DMS79 treated with DMSO at 0.1 percent for 48 hours (cell line): ENCODE measurements at places on chromosomes 5 and 9.

- DNase-seq, result no peak
These were observed 43.6 kb upstream of the TNFSF15 start for GRCh38 chr9:114849450-114849849.

GRCh38 chr5:54344653-54345052 lies 34.3 kb upstream of the ARL15 start:
- DNase-seq, result no peak

DNA sequence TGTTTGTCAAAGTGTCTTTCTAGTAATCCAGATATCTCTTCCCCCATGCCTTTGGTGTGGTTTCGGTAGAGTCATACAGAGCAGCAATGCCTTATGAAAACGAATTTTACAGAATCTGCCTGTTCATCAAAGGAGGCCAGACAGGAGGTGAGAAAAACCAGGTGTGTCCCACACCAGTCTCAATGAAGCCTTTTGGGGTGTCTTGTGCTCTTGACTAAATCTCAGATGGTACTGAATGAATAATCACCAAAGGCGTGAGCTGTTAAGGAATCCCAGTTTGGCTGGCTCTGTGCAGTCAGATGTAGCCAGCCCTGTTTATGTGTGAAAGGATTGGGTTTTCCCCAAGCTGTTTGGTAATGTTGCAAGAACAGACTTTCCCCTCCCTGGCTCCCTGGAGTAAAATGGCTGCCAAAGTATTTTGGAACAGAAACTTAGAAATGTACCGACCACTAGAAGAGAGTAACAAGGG lies 70.8 kb upstream of the CDKN2B start:
- no peak for DNase-seq

- DNase-seq, result no peak
These were observed 47.5 kb downstream of the FEM1C start for GRCh38 chr5:115496936-115497576.

DNA sequence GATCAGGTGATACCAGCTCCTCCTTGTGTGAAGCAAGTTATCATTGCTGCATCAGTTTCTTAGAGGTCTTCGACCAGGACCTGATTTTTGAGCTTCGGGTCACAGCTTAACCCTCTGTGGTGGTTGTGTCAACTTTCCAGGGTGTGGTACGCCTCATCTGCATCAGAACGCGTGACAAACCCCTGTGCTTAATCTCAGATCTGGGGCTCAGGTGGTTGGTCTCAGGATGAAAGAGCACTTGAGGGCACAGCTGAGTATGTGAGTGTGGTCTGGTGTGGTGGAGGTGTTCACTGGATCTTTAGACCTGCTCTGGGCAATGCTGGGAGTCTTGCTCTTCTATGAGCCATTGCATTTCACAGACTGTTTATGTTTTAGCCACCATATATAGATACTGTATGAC lies 64.1 kb downstream of the OSTF1 start:
- DNase-seq, result no peak

DNA sequence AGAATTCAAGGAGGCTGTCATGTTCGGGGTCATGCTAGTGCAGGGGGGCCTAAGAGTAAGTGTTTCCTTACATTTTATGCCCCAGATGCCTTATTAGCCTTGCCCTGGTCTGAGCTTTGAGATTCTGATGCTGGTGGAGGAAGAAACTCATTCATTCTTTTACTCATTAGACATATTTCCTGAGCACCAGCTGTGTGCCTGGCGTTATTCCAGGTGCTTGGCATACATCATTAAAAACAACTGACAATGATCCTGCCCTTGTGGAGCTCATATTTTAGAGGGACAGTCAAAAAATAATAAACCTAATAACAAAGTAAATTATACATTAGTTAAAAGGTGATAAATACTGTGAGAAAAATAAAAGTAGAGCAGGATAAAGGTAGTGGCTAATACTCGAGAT lies 138.9 kb upstream of the SGCD start:
- DNase-seq, result no peak

DNA sequence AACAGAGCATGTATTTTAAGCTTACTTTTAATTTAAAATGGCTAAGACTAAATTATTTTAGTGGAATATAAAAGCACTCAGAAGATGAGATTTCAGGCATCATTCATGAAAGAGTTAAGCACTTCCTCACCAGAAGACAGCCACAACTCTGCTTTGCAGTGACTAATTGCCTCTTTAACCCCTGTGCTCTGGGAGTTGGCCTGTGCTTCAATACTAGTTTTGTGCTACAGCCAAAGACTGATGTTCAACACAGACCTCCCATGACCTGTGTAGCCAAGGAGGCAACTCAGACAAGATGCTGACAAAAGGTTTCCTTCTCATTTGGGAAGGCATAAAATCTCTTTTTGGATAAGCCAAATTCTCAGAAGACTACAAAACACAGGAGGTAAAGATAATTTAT lies 353.5 kb downstream of the FBXL17 start:
- DNase-seq, result no peak

DNA sequence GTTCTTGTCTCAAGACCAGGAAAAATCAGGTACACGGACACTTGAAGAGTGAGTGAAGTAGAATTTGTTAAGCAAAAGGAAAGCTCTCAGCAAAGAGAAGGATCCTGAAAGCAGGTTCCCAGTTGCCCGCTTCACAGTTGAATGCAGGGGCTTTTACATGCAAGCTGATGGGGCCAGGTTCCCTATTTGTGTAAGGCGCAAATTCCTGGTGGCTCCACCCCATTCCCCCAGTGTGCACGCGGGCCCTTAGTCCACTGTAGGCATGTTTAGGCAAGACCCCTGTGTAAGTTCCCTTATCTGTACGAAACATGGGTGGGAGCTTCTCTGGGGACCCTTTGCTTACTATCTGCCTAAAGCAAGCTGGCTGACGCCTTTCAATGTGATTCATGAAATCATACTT lies 2.7 kb upstream of the AGTPBP1 start:
- no peak for DNase-seq

- peak; percentile 2 for DNase-seq
These were observed 4.1 kb downstream of the GALNT10 start for GRCh38 chr5:154194345-154195329.

- DNase-seq, result no peak
These were observed 68.7 kb downstream of the PLPPR1 start for GRCh38 chr9:101097210-101097609.

DNA sequence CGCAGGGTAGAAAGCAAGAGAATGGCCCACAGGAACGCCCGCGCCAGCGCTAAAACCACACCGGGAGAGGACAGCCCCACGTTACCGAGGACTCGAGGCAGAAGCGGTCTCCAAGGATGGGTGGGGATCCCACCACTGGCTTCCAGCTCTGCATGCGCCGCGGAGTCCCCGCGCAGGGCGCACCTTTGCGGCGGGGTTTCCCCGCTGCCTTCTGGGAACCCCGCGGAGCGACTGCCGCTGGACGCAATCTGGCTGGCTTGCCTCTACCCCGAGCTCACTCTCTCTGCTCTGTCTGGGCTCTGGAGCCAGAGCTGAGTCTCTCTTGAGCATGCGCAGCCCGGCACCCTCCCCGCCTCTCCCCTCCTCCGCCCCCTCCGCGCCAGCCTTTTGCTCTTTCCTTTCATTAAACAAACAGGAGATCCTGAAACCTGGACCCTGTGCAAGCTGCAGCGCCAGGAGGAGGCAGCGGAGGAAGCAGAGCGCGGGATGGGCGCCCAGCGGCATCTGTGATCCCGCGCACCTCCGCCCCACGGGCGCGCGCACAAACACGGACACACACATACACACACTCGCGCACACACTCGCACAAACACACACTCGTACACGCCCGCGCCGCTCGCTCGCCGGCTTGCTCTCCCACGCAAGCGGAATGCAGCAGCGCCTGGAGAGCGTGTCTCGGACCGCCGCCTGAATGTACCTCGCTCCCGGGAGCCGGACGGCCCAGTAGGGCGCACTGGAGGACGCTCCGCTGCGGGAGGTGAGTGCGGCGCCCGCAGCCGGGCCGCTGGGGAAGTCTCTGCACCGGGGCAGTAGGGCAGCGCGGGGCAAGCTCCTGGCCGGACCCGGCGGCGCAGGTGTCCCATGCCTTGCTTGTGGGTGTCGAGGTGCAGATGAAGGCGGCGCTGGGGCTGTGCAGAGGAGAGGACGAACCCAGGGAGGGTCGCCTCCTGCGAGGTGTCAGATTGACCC lies at the start of gene PLPPR1:
Gene PLPPR1 (plus strand): TSS at position 382 of the 969 bp plus-strand sequence.
- DNase-seq, result peak; percentile 10

- DNase-seq, result no peak
These were observed 14.0 kb downstream of the FBXW2 start for GRCh38 chr9:120779227-120779626.
